ENCODE measurements at places on chromosomes 1 and 21. TPM values are rescaled to one million over a fixed set of nuclear protein-coding genes. Genes with fewer than 3 reads are reported as not detected.
A peak's percentile ranks its signal among the peaks of the same experiment; 100 is the strongest.

DNA sequence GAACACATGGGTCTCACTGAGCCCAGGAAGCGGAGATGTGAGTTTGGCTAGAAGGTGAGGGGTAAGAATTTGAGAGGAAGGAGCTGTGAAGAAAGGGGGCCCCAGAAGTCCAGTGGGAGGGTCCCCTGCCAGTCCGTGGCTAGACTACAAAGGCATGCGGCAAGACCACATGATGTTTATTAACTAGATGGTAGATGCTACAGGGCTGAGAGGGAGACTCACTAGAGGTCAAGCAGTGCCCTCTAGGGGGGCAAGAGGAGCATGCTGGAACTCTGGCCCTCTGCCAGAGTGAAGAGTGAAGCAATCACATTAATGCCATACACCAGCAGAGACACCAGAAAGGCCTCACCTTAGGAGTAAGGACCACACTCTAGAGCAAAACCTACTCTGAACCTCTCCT, 12.2 kb downstream of the KIAA0319L start:
- no peak for DNase-seq

DNA sequence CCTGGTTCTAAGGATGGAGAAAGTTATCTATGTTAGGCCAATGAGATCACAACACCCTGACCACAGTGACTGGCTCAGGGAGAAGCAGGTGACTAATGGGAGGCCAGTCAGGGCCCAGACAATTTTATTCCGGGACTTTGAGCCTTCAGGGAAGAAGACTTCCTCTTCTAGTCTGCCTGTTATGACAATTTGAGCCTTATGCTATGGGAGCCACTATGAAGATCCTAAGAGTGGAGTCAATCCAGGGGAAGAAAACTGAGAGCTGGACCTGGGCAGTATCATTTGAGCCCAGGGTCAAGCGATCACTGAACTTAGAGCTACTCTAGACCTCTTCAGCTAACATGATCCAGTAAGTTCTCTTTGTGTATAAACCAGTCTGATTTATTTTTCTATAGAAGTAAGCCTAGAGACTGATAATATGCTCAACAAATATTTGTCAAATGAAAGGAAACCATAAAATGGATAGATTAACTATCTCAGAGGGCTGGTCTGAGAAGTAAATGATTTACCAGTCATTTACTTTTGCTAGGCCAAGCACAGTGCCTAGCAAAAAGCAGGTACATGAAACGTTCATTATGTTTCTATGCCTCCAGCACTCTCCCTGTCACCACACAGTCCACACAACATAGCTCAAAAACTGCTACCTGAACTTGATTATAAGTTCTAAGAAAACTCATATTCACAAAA, 4.2 kb upstream of the C1orf141 start:
- DNase-seq: no peak

- no peak for DNase-seq
Measured at GRCh38 chr1:177650947-177651346, 318.9 kb downstream of the SEC16B start.

GRCh38 chr1:112544011-112544688, 35.4 kb downstream of the WNT2B start:
- peak; percentile 87 for DNase-seq

GRCh38 chr1:191255354-191256054, 777.8 kb upstream of the BRINP3 start:
- no peak for DNase-seq

DNA sequence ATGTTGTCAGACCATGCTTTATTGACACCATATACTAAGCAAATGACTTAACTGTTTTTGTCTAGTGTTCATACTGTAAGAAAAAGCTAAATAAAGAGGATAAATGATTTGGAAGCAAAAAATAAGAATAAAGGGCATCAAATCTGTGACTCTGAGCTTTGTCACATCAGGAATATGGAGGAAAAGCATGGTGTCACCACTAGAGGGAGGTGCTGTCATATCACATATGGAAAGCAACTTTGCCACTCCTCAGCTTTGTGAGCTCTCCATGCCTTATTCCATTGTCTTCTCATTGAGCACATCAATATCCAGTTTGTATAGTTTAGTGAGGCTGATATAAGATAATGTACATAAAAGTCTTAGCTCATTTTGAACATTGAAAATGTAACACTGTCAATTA, 20.8 kb upstream of the GBP1 start:
- DNase-seq: no peak

- DNase-seq: no peak
Measured at GRCh38 chr1:233281711-233282581, 13.6 kb downstream of the PCNX2 start.

DNA sequence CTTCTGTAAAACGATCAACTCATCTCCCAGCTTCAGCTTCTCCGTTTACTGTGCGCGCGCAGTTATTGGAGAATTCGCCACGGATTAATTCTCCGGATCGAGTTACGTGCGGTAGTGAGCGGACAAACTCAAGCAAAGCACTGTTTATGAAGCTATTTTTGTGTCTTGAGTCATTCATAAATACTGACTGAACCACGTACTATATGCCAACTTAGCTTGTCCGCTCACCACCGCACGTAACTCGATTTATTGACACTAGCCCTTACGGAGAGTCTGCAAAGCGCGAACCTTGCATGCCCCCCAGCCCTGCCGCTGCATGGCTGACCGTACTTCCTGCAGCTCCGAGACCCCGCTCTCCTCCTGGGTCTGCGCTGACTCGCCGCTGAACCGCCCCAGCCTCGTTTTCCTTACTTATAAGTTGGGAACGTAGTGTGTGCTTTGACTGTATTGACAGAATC, 773 bp downstream of the CHD1L start:
- peak; percentile 77 for DNase-seq

DNA sequence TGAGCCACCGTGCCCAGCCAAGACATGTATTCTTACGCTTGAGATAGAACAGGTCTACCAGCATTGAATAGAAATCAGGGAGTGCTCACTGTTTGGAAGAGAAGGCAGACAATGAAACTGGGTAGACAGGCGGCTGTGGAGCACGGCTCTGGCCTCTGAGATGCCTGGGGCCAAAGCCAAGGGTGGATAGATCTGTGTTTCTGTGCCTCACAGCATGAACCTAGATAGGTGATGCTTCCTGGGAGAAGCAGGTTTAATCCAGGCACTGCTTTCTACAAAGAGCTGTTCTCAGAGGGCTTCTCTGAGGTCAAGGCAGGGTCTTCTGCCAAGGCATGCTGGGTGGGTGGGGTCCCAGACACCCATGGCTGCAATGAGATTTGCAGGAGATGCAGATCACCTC, 24.6 kb upstream of the PRSS38 start:
- DNase-seq: no peak

- DNase-seq: no peak
Measured at GRCh38 chr1:52264530-52265115, 101.4 kb downstream of the CC2D1B start.

The MTARC2 gene
- total RNA-seq: 4.2 TPM

The TDRD5 gene
- total RNA-seq: not detected

The MTARC1 gene
- 2.9 TPM for total RNA-seq

The BNIPL gene
- total RNA-seq: 0.12 TPM
